Progenitor cell of endocrine pancreas (in vitro differentiated cells): ENCODE measurements at places on chromosomes 12 and 14. TPM values are rescaled to one million over a fixed set of nuclear protein-coding genes. Genes with fewer than 3 reads are reported as not detected.

CFAP54 gene
- total RNA-seq = 5.9 TPM in 2 replicates

RND1 gene
- total RNA-seq = 12.4 and 12.5 TPM in 2 replicates

IGF1 gene
- total RNA-seq = 0.57 and 1.6 TPM in 2 replicates

NR1H4 gene
- not detected in 2 replicates for total RNA-seq

CREBL2 gene
- 18.5 and 18.8 TPM in 2 replicates for total RNA-seq

DNA sequence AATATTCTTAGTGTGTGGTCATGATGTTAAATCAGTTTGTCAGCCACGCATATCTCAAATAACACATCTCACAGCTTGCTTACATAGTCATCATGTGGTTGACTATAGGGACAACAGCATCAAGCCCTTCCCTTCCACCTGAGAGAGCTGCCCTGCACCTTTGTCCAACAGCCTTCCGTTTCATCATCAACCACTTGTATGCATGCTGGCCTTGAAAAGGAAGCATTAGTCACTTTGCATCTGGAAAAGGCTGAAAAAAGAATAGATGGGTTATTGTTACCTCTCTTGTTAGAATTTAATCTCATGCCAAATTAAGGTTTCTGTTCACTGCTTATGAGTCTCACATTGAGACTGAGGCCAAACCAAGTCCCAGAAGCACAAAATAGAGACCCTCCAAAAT lies 1586.5 kb upstream of the SEL1L start:
- no peak for DNase-seq

DNA sequence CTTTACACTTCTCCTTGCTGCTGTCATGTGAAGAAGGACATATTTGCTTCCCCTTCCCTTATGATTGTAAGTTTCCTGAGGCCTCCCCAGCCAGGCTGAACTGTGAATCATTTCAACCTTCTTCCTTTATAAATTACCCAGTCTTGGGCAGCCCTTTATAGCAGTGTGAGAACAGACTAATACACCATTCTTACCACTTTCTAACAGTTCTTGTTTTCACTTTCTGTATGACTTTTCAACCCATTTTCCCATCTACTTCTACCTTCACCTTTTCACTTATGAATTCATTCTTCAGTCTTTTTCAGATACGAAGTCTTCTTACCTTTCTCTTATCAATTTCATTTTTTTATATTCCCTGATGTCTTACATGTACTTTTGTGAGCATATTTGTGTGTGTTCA lies 55.1 kb downstream of the FOXA1 start:
- DNase-seq = no peak

DNA sequence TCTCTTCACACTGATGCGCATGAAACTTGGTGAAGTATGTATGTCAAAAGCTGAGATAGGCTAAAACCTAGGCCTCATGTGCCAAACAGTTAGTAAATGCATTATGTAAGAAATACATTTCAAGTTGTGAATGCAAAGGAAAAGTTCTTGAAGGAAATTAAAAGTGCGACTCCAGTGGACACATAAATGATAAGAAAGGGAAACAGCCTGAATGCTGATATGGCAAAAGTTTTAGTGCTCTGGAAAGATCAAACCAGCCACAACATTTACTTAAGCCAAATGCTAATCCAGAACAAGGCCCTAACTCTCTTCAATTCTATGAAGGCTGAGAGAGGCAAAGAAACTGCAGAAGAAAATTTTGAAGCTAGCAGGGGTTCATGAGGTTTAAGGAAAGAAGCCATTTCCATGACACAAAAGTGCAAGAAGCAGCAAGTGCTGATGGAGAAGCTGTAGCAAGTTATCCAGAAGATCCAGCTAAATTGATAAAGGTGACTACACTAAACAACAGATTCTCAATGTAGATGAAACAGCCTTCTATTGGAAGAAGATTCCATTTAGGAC lies 74.2 kb downstream of the GARIN6 start:
- no peak for DNase-seq

GRCh38 chr14:73634011-73634833 lies 10.6 kb upstream of the DNAL1 start:
- DNase-seq = peak; percentile 48

- no peak for DNase-seq
These were observed 2.6 kb downstream of the GARIN2 start for GRCh38 chr14:67191768-67192290.

- no peak for DNase-seq
These were observed 13.9 kb downstream of the ACVRL1 start for GRCh38 chr12:51921017-51921725.
